ENCODE measurements at places on chromosomes 16 and 17. TPM values are rescaled to one million over a fixed set of nuclear protein-coding genes. Genes with fewer than 3 reads are reported as not detected.

DNA sequence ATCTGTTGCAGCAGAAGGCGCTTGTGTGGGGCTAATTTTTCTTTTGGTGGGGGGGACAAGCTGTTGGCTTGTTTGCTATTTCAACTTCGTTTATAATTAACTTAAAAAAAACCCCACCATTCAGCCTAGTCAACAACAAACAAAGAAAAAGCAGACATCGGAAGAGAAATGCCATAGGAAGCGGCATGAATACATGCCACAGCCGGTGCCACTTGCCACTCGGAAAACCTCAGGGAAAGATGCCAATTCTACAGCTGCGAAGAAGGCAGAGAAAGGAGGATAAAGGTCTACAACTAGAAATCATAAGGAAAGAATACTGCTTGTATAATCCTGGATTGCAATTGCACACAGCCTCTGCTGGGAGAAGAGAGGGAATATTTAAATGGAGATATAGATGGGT lies 254.4 kb upstream of the PMFBP1 start:
- no peak for DNase-seq

- no peak for DNase-seq
Measured at GRCh38 chr17:63162406-63163157, 196.5 kb downstream of the TANC2 start.

Gene KRT17
- not detected for total RNA-seq

- DNase-seq = no peak
Measured at GRCh38 chr17:5309851-5310250, 27.8 kb downstream of the RABEP1 start.

Gene KRTAP9-4
- total RNA-seq = not detected

Gene SMIM36
- total RNA-seq = not detected

- peak; percentile 21 for DNase-seq
Measured at GRCh38 chr16:66354034-66354909, 12.2 kb upstream of the CDH5 start.

Gene KRTAP1-1
- total RNA-seq = not detected

DNA sequence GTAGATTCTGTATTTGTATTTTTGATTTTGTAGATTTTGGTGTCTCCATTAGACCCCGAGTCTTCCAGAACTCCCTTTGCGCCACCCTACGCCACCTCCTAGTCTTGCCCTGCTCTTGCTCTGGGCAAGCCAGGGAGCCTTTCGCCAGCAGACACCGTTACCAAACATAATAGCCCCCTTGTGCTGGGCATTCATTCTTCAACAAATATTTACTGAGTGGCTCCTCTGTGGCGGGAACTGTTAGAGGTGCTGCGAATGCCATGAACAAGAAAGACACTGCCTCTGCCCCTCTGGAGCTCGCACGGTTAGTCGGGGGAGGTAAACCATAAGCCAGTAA lies 841 bp upstream of the GPT2 start:
- no peak for DNase-seq

Gene KRTAP17-1
- total RNA-seq = not detected

- no peak for DNase-seq
Measured at GRCh38 chr17:67080804-67081203, 36.5 kb downstream of the CACNG1 start.

Gene RNU2-1
- total RNA-seq = 8,053 TPM

DNA sequence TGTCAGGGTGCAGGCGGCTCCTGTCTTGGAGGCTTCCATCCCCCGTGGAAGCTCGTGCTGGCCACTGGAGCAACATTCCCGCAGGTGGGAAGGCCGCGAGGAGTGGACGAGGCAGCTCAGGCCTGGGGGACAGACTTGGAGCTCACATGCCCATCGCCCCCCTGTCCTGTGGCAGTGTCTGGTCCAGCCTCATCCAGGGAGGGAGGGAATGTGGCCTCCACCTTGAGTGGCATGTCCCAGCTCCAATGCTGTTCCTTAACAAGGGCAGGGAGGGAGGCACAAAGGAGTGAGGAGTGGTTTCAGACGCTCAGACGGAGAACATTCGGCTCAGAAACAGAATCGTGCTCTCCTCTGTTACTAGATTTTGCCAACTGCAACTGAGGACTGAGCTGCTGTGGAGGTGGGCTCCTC lies 159.4 kb upstream of the CHMP6 start:
- DNase-seq = no peak

Gene EME1
- total RNA-seq = 1.9 TPM

GRCh38 chr17:74475189-74475588 lies 8.8 kb downstream of the CD300A start:
- no peak for DNase-seq

Gene WNK4
- not detected for total RNA-seq

Gene NOD2
- total RNA-seq = 23.2 TPM

GRCh38 chr16:49269201-49269600 lies 12.4 kb downstream of the CBLN1 start:
- DNase-seq = no peak

DNA sequence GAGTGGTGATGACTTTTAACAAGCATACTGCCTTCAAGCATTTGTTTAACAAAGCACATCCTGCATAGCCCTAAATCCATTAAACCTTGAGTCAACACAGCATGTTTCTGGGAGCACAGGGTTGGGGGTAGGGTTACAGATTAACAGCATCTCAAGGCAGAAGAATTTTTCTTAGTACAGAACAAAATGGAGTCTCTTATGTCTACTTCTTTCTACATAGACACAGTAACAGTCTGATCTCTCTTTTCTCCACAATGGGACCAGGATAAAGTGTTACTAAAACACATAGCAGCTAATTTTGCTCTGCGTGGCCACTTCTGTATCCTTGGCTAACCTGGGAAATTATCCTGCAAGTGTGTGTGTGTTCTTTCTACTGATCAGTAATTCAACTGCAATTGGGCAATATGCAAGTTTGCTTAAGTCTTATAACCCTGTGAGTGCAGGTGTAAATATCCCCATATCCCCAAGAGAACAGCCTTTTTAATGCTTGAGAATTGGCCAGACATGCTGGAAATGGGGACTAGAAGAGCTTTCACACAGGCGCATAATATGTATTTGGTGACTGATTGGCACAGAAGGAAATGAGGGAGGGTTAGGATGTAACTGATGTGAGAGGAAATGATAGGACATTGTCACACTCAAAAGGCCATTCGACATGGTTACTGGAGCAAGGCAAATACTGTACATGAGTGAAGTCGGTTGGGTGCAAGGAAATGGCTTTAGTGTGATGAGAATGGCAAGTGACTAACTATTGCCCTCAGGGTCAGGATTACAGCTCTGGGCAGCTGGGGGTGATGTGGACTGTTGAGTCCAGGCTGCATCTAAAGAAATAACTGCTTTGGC lies 10.8 kb upstream of the ANKS4B start:
- no peak for DNase-seq

Gene CCL4
- total RNA-seq = 63.5 TPM

Gene TP53TG3F
- not detected for total RNA-seq

DNA sequence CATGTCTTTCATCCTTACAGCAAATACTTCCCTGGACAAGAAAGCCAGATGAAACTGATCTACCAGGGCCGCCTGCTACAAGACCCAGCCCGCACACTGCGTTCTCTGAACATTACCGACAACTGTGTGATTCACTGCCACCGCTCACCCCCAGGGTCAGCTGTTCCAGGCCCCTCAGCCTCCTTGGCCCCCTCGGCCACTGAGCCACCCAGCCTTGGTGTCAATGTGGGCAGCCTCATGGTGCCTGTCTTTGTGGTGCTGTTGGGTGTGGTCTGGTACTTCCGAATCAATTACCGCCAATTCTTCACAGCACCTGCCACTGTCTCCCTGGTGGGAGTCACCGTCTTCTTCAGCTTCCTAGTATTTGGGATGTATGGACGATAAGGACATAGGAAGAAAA lies 3.7 kb downstream of the TMUB2 start:
- no peak for DNase-seq

Gene FAM222B
- total RNA-seq = 11.6 TPM

DNA sequence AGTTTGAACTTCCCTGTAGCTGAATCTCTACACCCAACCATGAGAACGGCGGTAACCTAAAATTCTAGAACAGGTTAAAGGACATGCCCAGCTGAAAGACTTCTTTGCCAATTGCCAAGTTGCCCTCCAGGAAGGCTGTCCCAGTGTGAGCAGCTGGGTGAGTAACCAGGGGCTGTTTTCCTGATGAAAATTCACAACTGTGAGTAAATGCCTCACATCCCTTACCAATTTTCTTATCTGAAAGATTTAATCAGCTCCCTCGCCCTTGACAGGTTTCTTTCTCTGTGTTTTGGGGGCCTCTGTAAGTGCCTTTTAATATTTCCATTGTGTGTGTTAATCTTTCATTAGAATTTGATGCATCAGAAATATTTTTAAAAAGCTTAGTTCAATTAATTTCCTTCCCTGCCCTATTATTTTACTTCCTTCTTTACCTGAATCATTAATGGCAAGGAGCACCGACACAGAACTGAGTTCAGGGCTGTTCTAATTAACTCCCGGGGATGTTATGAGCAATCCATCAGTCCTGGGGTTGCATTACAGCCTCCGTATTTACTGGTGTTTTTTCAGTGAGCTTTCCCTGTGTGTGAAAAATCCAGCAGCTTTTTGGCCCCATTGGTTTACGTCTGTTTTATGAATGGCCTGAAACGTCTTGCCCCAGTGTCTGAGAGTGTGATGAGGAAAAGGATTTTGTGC lies 152.9 kb downstream of the CLEC16A start:
- DNase-seq = no peak

Gene KRTAP4-8
- not detected for total RNA-seq

DNA sequence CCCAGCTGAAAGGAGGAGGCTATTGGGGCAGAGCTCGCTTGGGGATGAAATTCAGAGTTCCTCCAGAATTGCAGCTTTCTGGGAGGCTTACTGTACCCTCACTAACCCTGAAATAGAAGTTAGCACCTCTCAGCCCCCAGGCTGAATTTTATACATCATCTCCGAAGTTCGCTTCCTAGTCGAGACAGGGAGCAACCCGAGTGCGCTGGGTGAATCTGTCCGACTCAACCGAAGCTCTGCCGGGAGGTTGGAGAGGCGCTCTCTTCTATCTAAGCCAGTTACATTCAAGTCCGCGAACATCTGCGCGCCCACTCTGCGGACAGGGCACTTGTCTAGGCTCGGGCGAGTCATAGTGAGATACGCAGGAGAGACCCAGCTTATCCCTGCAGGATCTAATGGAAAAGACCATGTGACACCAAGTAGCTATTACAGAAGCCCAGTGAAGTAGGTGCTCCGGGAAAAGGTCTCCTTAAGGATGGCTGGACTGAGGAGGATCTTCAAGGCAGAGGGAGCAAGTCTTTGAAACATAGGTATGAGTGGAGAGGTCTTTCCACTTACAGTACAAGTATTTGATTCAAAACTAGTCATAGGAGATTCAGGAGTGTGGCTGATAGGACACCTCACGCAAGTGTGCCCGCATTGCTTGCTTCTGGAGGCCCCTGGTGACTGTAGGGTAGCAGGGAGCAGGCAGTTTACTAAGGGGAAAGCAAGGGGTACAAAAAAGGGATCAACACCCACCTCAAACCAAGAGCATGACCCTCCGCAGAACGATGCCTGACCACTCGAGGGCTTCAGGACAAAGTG lies 646 bp upstream of the HES7 start:
- no peak for DNase-seq

- DNase-seq = no peak
Measured at GRCh38 chr17:22490399-22490798, 798.1 kb downstream of the KCNJ18 start.

Gene ALOXE3
- total RNA-seq = not detected

GRCh38 chr16:85431431-85432124 lies 181.5 kb upstream of the GSE1 start:
- DNase-seq = peak; percentile 61

Gene HES7
- not detected for total RNA-seq

DNA sequence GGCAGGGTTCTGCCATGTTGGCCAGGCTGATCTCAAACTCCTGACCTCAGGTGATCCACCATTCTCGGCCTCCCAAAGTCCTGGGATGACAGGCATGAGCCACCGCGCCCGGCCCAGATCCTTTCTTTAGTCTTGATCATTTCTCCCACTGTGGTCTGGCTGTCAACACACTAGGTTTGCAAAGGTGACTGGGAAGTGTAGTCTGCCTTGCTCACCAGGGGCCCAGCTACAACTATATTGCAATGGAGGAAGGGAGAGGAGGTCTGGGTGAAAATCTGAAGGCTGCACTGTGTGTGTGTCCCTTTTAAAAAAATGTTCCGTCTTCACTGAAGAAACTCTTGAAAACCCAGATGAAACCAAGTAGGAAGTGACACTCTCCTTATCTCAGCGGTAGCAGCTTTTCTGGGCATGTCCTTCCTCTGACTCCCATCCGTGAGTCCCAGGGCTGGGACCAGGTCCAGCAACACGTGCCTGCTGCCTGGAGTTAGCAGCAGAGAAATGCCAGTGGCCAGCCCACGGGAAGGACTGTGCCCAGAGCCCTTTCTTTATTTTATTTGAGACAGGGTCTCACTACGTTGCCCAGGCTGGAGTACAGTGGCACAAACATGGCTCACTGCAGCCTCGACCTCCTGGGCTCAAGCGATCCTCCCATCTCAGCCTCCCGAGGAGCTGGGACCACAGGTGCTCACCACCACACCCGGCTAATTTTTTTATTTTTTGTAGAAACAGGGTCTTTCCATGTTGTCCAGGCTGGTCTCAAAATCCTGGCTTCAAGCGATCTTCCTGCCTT lies 17.8 kb upstream of the KIF19 start:
- DNase-seq = peak; percentile 85

GRCh38 chr17:79658811-79659207 lies 48.0 kb upstream of the RBFOX3 start:
- no peak for DNase-seq

DNA sequence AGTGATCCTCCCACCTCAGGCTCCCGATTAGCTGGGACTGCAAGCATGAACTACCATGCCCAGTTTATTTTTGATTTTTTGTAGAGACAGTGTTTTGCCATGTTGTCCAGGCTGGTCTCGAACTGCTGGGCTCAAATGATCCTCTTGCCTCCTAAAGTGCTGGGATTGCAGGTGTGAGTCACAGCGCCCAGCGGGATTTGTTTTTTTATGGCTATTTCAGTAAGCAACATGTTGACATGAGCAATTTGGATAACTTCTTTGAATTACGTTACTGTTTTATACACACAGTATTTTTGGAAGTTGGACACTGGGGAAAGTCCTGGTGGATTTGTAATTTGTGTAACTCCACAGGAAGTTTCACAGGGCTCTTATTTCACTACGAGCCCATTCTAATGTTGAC lies 18.5 kb upstream of the RHOT1 start:
- no peak for DNase-seq

All from spleen (tissue), 13 donors.